ENCODE measurements at places on chromosomes 12 and 14. TPM values are rescaled to one million over a fixed set of nuclear protein-coding genes. Genes with fewer than 3 reads are reported as not detected.

Gene SERPINA12
- total RNA-seq = 0.60 TPM

DNA sequence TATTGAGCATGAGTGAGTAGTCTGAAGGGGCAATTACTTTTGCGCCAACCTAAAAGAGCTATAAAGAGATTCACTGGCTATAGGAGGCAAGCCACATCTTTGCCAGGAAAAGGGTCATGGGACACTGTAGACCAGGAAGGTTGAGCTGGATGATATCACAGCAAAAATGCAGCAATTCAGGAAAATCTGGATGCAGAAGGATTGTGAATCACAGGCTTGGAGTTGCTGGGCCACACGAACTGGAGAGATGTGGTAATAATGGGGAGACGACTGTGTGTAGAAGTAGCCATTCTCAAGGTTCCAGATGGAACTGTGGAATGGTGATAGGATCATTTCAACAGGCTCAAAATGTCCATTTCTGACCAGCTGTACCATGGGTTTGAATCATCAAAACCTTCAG is 151.4 kb upstream of the DAAM1 start:
- no peak for DNase-seq

- DNase-seq = no peak
Observed at GRCh38 chr14:106327234-106327633, 800.9 kb downstream of the TMEM121 start.

Gene NINJ2
- total RNA-seq = 0.70 TPM

- no peak for DNase-seq
Observed at GRCh38 chr14:89265234-89265633, 151.8 kb downstream of the FOXN3 start.

GRCh38 chr14:53167602-53168328 is 14.6 kb upstream of the DDHD1 start:
- DNase-seq = no peak

DNA sequence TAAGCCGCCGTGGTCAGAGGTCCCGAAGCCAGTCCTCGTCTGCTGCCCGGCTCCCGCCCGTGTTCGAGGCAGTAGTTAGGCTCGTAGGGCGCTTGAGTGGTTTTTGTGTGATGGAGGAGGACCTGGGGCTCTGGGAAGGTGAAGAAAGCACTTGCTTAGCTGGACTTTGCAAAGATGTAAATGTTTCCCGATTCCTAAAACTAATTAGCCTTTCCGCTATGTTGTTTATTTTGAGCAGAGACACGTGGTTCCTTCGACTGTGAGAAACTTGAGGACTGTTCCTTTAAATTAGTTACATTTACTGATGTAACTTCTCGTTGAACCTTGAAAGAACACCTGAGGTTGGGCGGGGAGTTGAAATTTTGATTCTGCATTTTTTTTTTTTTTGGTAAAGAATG is 33.9 kb downstream of the MIA2 start:
- DNase-seq = no peak

Gene FAM222A
- total RNA-seq = 7.4 TPM

Gene PRKD1
- 9.0 TPM for total RNA-seq

DNA sequence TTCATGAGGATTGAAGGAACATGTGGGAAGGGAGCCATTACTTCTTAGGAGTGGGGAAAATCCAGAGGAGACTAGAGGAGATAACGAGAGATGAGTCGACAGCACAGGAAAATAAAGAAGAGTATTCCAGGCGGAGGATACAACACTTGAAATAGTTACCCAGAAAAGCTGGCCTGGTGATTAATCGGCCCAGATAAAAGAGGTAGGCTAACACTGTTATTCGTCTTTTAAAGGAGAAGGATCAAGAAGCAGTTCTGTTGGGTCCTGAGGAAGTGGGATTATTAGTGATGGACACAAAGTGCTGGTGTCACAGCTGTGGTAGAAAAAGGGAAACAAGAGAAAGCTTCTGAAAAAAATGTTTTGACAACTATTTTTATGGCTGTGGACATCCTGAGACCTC is 425.3 kb downstream of the ZFP36L1 start:
- DNase-seq = no peak

Gene JAG2
- 2.0 TPM for total RNA-seq

- no peak for DNase-seq
Observed at GRCh38 chr12:46910830-46911229, 85.0 kb upstream of the SLC38A4 start.

All from hepatocyte (in vitro differentiated cells).